ENCODE measurements at places on chromosomes 5 and 9.

DNA sequence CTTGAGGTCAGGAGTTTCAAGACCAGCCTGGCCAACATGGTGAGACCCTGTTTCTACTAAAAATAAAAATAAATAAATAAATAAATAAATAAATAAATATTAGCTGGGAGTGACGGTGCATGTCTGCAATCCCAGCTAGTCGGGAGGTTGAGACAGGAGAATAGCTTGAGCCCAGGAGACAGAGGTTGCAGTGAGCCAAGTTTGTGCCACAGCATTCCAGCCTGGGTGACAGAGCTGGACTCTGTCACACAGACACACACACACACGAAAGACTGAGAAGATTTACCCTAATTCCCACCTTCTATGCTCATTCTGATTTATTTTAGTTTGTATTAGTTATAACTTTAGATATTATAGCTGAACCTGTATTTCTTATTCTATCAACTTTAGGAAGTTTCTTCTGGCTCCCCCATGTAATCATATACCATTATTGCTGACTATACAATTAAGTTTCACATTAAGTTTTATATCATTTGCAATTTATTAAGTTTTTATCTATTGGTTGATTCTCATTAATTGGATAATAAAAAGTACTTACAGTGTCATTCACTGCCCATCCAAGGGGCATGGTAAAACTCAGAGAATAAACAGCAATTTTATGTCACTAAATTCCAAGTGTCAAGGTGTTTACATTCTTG, 20.8 kb downstream of the ABHD17B start:
- DNase-seq: no peak

DNA sequence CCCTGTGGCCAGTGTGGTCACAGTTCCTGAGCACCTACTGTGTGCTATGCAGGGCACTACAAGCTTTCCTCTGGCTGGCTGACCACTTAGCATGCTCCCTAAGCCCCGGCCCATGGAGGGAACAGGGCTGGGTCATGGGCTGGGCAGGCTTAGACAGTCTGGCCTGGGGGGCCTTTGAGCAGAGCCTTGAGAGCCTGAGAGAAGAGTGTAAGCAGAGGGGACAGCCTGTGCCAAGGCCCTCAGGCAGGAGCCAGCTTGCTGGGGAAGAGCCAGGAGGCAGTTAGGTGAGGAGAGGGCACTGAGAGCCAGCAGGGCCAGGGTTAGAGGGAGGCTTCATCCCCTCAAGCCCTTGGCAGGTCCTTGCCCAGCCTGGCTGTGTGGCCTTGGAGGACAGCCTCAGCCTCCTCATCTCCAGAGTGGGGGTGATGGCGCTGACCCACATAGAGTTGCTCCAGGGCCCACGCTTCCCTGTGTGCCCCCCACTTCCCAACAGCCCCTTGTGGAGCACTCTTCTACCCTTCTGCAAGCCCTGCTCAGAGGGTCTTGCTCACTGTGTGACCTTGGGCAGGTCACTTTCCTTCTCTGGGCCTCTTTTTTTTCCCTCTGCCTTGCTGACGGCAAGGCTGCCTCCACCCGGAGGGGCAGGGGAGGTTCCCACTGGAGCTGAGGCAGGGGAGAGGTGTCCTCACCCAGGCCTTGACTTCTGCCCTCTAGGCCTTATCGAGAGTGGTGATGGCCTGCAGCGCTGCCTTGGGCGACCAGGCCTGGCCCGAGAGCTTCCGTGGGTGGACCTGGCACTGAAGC, 107.1 kb downstream of the PHF2 start:
- DNase-seq: no peak

GRCh38 chr5:1103505-1104326, 8.1 kb downstream of the SLC12A7 start:
- no peak for DNase-seq

- no peak for DNase-seq
These were observed 23.0 kb downstream of the CDH10 start for GRCh38 chr5:24621792-24622191.

DNA sequence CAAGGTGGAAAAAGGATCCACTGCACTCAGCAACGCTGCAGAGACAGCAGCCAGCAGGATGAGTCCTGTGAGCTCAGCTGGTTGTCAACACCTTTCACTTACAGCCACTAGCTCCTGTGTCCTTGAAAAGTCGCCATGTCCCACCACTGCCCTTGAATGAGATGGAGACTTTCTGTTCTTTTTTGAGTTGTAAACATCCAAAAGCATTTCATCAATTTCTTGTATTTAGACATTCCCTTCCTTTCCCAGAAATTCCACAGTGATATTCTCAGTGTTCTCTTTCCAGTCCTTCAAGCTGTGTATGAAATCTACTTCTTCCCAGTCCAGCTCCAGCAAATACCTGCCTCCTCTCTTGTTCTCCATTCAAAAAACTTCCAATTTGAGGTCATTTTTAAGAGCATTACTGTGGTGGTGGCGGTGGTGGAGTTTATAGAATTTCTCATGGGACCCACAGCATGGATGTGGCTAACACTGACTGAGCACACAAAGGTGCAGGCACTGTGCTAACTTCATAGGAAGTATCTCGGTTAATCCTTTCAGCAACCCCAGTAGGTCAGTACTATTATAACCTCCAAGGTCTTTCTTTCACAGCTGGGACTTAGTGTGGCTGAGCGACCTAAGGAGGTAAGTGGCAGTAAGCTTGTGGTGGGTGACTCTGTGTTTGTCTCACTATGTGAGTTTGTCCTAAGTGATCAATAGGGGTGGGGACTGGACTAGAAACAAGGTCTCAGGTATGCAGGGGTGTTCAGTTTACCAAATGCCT, 15.0 kb upstream of the GPX3 start:
- DNase-seq: no peak

DNA sequence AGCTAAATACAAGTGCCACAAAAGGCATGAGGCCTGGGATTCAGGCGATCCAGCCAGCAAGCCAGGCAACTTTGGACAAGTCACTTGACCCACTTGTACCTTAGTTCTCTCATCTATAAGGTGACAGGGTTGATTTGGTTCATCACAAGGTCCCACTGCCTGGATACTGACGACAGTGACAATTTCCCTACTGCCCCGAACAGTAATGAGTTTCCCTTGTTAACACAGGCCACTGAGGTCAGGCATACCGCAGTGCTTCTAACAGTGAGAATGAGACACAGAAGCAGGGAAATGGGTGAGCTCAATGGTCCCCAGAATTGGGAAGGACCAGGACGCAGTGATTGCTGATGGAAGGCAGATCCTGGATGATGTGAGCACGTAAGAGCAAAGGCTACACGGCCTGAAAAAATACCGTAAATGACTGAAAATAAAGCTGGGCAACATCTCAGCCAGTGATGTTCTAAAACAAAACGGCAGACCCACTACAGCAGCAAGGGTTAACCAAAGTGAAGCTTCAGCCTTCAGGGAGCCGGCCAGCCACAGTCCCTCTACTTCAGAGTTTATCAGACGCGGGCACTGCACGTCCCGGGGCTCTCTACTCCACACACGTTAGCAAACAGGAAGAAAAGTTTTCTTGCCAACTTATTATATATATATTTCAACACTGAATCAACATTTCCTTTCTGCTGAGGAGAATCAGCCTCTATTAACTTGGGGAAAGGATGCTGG, 846 bp downstream of the MGAT1 start:
- DNase-seq: no peak

DNA sequence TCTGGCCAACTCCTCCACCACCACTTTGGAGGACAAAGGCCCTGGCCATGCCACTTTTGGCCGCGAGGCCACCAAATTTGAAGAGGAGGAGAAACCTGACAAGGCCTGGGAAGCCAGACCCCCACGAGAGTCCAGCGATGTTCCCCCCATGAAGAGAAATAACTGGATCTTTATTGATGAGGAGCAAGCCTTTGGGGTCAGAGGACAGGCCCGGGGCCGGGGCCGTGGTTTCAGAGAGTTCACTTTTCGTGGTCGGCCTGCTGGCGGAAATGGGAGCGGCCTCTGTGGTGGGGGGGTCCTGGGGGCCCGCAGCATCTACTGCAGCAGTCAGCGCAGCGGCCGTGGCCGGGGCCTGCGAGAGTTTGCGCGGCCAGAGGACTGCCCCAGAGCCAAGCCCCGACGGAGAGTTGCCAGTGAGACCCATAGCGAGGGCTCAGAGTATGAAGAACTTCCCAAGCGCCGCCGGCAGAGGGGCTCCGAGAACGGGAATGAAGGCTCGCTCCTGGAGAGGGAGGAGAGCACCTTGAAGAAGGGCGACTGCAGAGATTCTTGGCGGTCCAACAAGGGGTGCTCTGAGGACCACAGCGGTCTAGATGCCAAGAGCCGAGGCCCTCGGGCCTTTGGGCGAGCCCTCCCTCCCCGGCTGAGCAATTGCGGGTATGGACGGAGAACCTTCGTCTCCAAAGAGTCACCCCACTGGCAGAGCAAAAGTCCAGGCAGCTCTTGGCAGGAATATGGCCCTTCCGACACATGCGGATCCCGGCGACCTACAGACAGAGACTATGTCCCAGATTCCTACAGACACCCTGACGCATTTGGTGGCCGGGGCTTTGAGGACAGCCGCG, 27.4 kb upstream of the POMT1 start:
- no peak for DNase-seq

DNA sequence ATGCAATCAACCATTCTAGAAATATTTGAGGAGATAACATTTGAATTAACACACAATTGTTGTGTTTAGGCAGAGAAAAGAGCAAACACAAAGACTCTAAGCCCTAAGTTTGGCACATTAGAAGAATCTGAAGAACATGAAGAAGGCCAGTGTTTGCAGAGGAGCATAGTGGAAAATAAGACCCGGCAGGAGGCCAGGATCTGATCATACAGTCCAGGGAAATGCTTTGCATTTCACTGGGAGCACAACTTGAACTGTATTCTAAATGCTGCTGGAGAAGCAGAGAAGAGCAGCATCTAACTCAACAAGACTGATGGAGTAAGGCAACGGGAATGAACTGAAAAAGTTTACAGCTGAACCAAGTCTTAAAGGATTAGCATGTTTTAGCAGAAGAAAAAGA, 463.4 kb downstream of the ZNF608 start:
- no peak for DNase-seq

- DNase-seq: no peak
These were observed 18.7 kb upstream of the RHOBTB3 start for GRCh38 chr5:95712347-95712958.

DNA sequence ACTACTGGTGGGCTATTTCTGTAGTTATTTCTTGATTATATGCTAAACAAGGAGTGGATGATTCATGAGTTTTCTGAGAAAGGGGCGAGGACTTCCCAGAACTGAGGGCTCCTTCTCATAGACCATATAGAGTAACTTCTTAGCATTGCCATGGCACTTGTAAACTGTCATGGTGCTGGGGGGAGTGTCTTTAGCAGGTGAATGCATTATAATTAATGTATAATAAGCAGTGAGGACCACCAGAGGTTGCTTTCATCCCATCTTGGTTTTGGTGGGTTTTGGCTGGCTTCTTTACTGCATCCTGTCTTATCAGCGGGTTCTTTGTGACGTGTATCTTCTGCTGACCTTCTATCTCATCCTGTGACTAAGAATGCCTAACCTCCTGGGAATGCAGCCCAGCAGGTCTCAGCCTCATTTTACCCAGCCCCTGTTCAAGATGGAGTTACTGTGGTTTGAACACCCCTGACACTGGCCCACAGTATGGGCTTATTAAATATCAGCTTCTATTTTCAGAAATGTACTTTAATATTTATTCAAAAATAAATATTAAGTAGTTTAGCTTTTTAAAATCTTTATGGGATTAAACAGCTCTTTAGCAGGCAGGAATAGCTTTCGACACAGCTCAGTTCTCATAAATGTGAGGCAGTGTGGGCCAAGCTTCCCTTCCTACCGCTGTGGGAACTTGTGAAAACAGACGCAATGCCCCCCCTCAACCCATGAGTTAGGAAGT, 44.4 kb downstream of the GALNT12 start:
- no peak for DNase-seq

DNA sequence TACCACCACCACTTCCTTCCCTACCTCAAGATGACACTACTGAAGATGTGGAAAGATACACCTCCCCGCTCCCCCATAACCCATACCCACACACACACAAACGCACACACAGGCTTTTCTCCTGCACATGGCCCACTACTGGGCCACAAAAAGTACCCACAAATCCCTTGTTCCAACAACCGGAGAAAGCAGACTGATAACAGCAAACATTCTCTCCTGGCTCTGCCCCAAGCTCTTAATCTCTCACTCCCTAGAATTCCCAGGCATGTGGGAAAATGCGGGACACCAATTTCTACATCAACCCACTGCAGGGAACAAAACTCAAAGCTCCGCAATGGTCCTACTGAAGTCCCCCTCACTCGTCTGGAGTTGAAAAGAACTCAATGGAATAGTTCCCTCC, 611.0 kb upstream of the KLF4 start:
- no peak for DNase-seq

DNA sequence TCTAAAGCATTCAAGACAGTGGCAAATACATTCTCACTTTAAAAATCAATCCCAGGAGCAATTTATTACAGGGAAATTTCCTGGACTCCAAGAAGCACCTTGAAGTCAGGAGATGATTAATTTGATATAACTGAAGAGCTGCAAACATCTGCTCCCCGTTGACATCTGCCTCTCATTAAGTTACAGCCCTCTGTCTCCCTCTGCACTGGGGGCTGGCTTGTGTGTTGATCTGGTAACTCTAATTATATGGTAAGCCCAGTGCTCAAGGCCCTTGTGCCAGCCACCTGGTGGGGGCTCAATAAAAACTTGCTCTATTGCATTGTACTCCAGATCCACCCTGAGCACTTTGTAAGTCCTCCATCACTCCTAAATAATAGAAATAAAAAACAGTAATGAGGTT, 131.1 kb upstream of the ZNF462 start:
- DNase-seq: no peak

GRCh38 chr5:93384026-93384425, 197.0 kb downstream of the NR2F1-AS1 start:
- no peak for DNase-seq

DNA sequence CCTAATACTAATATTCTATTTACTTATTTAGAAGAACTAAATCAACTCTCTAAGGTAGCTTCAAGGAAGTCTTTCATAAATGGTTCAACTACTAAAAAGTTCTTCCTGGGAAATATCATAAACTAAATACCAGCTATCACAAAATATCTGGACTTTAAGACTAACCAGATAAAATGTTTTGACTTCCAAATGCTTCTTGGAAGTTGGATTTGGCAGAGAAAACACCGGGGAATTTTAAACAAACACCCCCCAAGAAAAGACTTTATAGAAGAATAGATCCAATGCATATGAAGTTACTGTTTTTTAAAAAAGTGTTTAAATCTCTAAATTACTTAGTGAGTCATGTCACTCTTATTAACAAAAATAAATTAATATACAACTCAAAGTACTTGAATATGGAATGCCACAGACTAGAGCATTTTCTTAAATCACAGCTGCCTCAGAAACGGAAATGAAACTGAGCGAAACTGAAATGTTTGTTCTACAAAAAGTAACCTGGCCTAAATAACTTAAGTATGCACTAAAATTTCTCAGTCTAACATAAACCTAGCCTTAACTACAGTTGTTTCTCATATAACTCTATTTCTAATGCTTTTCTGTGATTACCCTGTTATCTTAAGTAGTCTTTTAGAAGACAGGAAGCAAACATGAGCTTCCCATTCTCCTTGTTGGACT, 6.8 kb downstream of the ABCA1 start:
- no peak for DNase-seq

GRCh38 chr5:151221574-151221973, 2.3 kb downstream of the CCDC69 start:
- DNase-seq: no peak
